ENCODE measurements at places on chromosomes 12 and 14.

- DNase-seq, result no peak
Measured at GRCh38 chr14:20969336-20969735, 14.0 kb downstream of the RNASE2 start.

DNA sequence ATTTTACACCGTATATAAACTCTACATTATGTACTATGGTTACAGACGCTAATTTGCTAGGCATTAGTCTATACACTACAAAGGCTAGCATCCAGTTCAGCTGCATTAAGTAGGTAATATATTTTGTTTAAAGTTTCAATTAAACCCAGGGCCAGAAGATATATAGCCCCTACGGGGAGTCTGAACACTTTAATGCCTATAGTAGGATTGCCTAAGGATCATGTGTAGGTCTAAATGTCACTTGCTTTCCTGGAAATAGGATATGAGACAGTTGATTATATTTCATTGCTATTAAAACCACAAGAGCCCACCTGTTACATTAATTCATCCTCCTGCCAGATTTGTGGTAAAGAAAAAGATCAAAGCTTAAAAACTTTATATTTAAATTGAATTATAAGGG is 286.9 kb downstream of the TMTC2 start:
- no peak for DNase-seq

DNA sequence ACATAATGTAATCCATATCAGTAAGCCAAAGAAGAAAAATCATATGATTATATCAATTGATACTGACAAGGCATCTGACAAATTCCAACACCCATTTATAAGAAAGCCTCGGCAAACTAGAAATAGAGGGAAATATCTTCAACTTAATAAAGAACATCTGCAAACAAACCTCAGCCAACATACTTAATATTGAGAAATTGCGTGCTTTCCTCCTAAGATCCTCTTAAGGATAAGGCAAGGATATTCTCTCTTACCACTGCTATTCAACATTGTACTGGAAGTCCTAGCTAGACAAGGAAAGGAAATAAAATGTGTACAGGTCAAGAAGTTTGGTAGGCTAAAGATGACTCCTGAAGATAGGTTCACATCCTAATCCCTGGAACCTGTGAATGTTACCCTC is 115.9 kb downstream of the DERA start:
- DNase-seq, result no peak

DNA sequence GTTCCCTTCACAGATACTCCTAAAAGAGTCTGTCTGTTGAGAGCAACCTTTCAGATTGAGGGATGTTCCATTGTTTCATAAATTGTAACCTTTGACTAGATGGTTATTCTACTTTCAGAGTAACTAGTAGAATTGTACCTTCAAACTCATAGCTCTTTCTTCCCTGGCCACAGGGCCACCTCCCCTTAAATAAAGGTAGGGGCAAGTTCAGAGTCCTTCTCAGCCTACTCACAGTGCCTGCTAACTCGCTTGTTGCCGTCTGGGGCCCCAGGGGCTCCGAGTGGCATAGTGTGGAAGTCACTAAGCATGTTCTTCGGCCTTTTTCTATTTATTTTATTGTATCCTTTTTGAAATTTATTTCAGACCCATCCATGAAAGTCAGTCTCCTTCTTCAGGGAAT is 250.4 kb downstream of the ALX1 start:
- no peak for DNase-seq

DNA sequence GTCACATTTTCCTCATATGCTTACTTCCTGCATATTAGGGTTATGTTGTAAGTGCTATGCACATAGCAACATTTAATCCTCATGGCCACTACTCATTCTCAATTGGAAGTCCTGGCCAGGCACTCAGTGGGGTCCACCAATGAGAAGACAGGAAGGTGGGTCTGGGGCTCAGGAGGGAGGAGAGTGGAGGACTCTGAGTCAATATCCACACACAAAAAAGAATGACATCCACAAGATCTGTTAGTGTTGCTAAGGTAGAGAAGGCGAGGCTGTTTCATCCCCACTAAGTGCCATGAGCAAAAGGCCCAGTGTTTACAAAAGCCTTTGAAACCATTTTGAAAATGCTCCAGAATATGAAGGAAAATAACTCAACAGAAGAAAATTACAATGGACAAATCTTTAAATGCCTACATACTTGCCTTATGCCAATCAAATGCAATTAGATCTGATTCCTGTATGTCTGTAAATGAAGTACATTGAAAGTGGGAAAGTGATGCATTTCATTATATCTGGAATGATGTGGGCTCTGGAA is 53.9 kb downstream of the EID3 start:
- DNase-seq, result no peak

- no peak for DNase-seq
Measured at GRCh38 chr12:54033980-54034784, 1.3 kb downstream of the HOXC5 start.

- DNase-seq, result no peak
Measured at GRCh38 chr14:104953896-104954656, 24.1 kb downstream of the AHNAK2 start.

- DNase-seq, result no peak
Measured at GRCh38 chr12:77019920-77020319, 45.4 kb downstream of the E2F7 start.

- DNase-seq, result no peak
Measured at GRCh38 chr14:24692382-24693352, 58.7 kb upstream of the GZMB start.

- no peak for DNase-seq
Measured at GRCh38 chr14:93028724-93029076, 87.0 kb downstream of the ITPK1 start.

- DNase-seq, result no peak
Measured at GRCh38 chr12:42582498-42582897, 7.0 kb downstream of the PRICKLE1 start.

- no peak for DNase-seq
Measured at GRCh38 chr12:12661086-12661856, 34.7 kb downstream of the GPR19 start.

- no peak for DNase-seq
Measured at GRCh38 chr14:72673179-72673578, 220.7 kb downstream of the DPF3 start.

DNA sequence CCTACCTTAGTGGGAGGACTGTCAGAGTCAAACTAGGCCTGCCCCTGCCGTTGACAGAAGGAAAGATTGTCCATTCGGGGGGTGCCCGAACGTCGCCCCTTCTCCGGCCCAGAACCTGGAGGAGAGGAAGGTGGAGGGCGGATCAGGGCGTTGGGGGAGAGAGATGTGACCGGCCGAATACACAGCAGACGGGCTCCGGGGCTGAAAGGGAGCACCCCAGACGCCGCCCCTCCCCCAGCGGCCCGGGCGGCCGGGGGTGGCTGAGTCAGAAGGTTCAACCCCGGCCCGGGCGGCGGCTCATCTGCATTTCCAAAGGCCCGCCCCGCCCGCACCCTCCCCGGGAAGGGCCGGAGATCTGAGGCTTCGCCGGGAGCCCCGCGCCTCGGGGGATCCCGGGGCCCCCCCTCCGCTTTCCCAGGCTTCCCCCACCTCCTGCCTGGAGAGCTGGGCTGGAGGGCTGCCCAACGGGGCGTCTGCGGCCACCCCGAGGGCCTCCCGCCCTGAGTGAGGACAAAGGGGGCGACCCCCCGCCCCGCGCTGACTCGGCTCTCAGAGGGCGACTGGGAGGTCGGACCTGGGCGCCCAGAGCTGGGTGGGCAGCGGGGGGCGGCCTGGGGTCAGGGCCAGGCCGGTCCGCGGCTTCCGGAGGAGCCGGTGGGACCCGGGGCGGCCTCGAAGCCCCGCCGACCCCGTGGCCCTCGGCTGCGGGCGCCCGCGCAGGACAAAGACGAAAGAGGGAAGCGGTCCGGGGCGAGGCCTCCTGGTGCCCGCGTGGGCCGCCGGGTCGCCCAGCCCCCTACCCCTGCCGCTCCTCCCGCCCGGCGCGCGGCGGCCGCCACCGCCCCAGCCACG is 3.7 kb upstream of the SETD1B start:
- peak; percentile 93 for DNase-seq

- no peak for DNase-seq
Measured at GRCh38 chr14:33948145-33948868, 2.6 kb downstream of the EGLN3 start.

GRCh38 chr12:130478786-130479185 is 141.1 kb downstream of the PIWIL1 start:
- no peak for DNase-seq

GRCh38 chr12:78698747-78699146 is 165.8 kb upstream of the SYT1 start:
- DNase-seq, result no peak

GRCh38 chr12:107622001-107622400 is 63.6 kb upstream of the PWP1 start:
- DNase-seq, result no peak

DNA sequence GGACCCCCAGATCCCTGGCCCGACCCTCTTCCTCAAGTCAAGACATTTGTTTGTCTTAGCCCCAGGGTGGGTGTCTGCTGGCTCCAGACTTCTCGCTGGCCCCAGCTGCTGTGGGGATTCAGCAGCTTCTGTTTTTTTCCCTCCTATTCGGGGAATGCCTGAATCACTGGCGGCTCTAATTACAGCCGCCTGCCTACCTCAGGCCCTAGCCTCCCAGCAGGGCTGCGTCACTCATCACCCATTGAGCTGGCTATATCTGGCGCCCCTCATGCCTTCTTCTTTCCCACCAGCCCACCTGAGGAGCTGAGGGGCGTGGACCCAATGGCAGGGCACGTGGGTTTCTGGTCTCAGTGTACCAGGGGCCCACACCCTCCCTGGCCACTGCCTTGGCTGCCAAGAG is 10.1 kb downstream of the KRT80 start:
- DNase-seq, result no peak

GRCh38 chr12:61810486-61810885 is 449.7 kb upstream of the USP15 start:
- DNase-seq, result no peak

DNA sequence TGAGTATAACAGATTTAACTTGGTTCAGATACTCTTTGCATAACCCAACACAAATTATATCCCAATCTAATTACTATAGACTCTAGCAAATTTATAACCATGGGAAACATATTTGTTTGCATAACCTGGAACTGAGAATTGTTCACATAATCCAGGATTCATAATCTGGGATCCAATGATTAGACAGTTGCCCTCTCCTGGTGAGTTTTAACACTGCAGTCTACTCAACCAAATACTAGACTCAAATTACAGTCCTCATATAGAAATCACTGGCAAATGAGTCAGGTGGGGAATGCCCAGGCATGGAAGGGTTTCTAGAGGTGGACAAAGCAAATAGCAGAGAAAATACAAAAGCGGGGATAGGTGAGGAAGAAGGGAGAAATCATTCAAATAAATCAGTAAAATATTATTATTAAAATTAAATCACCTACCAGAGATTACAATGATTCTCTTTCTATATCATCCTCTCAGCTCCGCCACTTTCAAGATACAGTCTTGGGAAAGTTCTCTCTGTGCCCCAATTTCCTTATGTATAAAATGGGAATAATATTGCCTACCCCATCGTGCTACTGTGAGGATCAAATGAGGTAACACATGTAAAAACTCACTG is 9.4 kb downstream of the GCH1 start:
- no peak for DNase-seq

DNA sequence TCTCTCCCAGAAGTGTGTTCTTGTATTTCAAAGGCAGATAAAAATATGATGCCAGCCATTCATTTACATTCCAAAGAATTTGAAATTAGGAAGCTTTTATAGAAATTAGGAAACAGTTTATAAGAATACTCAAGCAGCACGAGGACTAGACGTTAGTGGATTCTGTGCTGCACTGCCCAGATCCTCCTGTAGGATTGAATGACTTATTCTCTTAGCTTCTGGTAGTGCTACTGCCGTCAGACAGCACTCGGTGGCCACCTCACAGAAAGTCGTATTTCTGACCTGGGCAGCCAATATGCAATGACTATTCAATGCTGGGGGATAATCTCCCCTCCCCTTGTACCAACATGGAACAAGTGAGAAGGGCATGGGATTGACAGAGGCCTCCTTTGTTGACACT is 326.4 kb downstream of the RPL10L start:
- DNase-seq, result no peak

DNA sequence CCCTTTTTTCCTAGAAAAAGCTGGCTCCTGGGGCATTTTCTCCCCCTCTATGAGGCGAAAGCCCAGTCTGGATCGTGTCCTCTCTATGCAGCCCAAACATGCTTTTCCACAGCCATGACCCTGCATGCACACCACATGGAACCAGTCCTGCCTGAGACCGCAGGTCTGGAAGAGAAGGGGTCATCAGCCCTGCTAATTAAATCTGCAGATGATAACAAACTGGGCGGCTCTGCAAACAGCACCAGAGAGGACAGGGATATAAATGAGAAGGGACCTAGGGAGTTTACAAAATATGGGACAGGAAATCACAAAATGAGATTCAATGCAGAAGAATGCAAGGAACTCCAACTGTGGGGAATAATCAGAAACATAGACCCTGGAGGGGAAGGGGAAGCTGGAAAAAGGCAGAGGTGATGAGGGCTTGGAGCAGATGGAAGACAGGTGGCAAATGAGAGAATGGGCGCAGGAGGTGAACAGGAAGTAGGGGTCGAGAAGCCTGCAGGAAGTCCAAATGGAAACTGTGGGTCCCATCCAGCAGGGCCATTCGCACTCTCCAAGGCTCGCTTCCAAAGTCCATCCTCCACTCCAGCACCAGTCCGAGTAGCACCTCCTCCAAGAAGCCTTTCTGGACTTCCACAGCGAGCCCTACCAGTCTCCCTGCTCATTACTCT is 76.3 kb downstream of the ANO2 start:
- no peak for DNase-seq

DNA sequence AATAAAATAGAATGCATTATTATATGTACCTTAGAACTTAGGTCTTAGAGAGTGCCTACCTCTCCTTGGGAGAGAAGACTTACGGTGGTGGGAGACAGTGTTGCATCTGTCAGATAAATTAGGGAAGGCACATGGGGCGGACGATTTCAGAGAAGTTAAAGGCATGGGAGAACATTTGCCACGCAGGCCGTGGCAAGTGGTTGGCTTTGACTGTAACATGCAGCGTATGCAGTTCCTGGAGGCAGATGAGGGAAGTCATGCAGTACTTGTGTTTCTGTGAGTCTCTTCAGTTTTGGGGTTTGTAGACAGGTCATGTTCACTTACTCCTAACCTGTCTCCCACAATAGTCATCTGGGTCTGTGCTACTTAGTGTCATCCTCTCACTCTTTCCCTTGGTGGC is 43.6 kb downstream of the ETV6 start:
- no peak for DNase-seq

DNA sequence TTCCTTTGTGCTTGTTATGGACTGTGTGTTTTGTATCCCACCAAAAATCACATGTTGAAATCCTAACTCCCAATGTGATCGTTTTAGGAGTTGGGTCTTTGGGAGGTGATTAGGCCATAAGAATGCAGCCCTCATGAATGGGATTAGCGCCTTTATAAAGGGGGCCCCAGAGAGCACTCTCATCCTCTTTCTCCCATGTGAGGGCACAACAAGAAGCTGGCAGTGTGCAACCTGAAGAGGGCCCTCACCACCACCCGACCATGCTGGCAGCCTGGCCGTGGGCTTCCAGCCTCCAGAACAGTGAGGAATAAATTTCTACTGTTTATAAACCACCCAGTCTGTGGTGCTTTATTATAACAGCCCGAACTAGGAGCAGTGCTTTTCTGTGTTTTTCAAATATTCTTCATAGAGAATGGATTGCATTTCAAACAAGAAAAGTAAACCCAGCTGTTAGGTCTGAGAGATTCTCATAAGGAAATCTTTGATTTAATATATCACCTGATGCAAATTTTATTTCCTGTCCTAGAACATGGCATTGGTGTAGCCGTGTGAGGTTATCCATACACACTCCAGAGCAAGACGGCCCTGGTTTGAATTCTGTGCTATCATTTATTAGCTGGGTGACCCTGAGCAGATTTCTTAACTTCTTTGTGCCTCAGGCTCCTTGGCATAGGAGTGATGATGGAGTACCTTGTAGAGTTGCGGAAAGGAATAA is 27.8 kb downstream of the HSPB8 start:
- DNase-seq, result peak; percentile 11
